ENCODE measurements at places on chromosomes 13 and 19.

DNA sequence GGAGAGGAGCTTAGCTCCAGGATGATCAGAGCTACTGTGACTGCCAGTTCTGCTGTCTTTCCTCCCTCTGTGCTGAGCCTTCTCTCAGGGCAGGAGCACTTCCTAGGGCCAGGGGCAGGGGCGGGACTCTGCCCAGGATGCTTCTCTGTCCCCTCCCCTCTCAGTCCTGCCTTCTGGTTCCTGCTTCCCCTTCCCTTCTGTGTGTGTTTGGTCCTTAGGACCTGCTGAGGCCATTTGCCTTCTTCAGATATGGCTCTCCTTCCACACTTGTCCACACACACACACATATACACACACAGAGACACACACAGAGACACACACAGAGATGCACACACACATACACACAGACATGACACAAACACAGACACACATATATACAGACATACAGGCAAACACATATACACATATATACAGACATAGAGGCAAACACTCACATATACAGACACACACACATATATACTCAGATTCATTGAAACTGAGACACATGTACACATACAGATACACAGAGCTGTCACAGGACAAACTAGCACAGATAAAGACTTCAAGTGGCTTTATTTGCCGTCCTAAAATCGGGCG is 22.0 kb upstream of the CD177 start:
- no peak for DNase-seq

DNA sequence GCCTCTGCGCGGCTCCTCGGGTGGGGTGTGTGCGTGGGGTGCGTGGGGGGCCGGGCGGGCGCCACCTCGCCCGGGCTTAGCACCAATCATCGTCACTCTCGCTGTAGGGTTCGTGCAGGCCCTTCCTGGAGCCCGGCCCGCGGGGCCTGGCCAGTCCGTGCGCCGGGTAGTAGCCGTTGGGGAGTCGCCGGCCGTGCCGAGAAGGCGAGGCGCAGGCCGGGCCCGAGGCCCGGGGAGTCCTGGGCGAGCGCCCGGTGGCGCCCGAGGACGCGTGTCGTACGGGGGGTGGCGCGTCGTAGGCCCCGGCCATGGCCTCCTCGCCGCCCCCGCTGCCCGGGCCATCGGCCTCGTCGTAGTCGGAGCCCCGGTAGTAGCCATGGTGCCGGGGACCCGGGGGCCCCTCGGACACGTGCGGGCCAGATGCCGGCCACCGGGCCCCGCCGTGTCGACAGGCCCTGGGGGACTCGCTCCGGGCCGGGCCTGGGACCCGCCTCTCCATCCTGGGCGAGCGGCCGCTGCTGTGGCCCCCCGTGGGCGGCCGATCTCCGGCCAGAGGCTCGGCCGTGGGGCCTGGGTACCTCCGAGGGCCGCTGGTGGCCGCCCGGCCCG is 57.1 kb downstream of the IER2 start:
- no peak for DNase-seq

- DNase-seq: no peak
Measured at GRCh38 chr19:34432797-34433196, 4.6 kb downstream of the UBA2 start.

DNA sequence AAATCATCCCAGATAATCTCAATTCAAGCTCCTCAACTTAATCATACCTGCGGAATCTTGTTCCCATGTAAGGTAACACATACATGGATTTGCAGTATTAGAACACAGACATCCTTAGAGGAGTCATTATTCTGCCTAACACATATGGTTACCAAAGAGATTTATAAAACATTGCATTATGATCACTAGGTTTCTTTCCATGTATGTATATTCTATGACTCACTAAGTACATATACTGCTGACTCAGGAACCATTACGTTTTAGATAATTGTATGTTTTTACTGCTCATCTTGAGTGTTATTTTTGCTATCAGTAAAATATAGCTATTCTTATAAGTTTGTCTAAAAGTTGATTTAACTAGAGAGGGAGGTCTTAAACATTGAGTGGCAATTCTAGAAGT is 182.9 kb downstream of the SLITRK6 start:
- no peak for DNase-seq
